Activated CD8-positive, alpha-beta memory T cell treated with anti-CD3 and anti-CD28 coated beads for 1 hour (primary cell): ENCODE measurements at places on chromosomes 4 and X.

- no peak for DNase-seq
These were observed 7.6 kb downstream of the MED14 start for GRCh38 chrX:40727581-40728252.

DNA sequence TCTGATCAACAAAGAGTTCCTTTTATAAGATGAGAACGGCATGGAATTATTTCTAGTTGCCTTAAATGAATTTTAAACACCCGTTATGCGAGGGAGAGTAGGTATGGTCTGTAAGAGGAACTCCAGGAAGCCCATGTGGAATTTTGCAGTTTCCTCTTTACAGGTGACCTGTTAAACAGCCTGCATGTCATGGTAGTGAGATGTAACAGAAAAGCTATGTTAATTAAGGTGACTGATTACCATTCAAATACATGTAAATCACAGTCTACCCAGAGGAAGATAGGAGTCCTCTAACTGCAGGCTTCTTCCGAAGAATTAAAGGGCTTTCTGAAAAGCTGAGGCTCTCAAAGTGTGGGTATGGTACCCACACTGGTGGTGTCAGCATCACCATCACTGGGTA, 163.6 kb downstream of the CBR4 start:
- no peak for DNase-seq

GRCh38 chrX:129940721-129941120, 34.8 kb downstream of the UTP14A start:
- no peak for DNase-seq

GRCh38 chr4:88320224-88320779, 35.9 kb upstream of the PPM1K start:
- no peak for DNase-seq

- DNase-seq, result no peak
These were observed 734.1 kb downstream of the ADGRL3 start for GRCh38 chr4:61934198-61934597.

DNA sequence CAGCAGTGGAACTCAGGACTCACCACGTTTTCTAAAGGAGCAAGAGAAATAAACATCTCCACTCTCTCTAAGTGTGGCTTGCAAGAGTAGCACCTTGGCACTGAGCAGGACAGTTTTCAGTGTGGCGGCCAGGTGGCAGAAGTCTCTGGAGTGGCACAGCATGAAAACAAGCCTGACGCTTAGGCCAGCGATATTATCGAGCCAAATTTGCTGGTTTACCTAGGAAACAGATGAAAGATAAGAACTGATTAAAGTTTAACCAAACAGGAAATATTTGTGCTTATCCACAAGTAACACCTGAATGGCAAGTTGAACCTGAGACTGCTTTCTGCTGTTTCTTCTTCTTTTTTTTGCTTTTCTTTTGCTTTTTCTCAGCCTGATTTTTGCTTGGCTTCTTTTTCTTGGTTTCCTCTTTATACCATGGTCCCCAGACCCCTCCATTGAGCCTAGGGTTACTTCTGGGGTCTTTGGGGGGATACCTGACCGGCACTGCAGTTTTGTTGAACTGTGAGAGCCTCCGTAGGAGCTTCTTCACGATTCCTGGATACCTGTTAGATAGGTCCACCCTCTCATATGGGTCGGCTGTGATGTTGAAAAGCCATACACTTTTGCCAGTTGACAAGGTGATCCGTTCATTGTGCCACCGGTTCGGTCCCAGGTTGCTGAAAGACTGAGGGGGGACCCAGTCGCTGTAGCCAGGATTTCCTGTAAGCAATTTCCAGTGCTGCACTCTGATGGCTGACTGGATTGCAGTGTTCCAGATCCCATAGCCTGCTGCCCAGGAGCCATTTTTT, 77.3 kb downstream of the ARSJ start:
- peak; percentile 23 for DNase-seq

DNA sequence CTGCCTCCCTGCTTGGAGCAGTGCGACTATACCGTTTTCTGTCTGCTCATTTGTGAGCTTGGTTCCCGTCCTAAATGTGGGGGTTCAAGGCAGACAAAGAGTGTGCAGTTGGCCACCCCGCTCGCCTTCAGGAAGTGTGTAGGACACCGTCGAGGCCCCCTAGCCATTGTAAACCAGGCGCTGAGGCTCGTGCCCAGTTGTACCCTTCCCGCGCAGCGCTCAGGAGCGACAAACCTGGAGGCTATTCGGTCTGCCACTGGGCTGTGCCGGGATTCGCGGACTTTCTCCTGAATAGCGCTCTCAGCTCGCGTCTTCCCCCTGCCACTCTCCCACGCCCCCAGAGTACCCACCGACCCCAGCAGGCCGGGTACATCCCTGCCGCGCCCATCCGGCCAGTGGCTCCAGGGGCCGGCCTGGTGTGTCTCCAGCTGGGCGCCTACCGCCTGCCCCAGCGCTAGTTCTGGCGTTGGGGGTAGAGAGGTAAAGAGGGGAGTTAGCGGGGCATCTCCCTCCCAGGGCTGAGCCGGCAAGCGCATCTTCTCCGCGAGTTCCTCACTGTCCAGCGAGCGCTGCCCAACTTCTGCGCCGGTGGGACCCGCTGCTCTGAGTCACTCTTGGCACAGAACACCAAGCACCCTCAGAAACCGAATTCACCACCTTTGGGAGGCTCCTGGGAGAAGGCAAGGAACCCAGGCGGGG, 880 bp upstream of the LONRF3 start:
- DNase-seq, result no peak

DNA sequence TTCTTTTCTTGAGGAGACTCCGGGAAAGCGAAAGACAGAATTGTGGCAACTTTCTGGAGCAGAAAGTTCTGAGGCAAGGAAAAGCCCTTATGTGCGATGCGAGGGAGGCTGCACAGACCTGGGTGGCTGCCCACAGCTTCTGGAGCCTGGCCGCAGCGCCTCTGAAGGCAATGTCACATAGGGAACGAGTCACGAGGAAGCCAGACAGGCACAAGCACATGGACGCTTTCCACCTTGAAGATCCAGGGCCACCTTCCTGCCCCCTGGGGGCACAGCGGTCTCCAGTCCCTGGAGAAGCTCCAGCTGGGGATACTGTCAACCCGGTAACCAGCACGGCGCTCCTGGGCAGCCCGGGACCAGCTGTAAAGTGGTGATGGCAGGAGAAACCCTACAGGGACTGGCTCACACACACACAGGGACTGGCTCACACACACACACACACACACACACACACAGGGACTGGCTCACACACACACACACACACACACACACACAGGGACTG, 69.8 kb downstream of the MTNR1A start:
- no peak for DNase-seq

GRCh38 chr4:151043803-151044515, 28.9 kb upstream of the LRBA start:
- DNase-seq, result no peak

DNA sequence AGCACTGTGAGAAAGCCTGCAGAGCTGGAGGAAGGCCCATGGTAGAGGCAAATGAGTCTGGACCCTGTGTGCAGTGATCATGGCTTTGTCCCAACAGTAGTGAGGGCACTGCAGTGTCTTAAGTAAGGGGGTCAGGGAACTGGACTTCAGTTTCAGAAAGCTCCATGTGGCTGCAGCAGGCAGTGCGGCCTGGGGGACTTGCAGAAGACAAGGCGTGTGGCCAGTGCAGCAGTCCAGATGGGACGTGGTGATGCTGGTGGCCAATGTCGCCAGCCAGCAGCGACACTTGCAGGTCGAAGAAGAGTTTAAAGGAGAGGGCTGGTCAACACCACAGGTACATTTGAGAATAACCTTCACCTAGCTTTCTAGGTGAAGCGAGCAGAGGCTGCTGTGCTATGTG, 113.4 kb downstream of the ZNF827 start:
- DNase-seq, result no peak

- no peak for DNase-seq
These were observed 17.3 kb downstream of the HTRA3 start for GRCh38 chr4:8286719-8287342.

GRCh38 chrX:22090181-22090580, 58.1 kb downstream of the PHEX start:
- DNase-seq, result no peak

GRCh38 chr4:147597561-147597960, 19.6 kb upstream of the TMEM184C start:
- no peak for DNase-seq

DNA sequence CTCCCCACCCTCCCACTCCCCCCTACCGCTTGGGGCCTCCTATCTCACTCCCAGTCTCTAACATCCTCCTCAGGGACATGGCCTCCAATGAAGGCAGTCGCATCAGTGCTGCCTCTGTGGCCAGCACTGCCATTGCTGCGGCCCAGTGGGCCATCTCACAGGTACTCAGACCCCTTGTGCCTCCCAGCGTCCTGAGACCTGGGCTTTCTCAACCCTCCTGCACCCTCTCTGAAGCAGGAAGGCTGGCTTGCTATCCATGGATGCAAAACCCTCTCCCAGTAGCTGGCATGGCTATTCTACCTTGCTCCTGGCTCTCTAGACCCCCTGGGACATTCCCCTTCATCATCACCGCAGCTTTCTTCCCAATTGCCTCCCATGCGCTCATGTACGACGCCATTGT, 13.3 kb upstream of the UBA1 start:
- no peak for DNase-seq

- no peak for DNase-seq
These were observed 694 bp downstream of the TBL1X start for GRCh38 chrX:9465380-9466123.

GRCh38 chr4:83036991-83037665, 2.1 kb downstream of the COPS4 start:
- DNase-seq, result no peak

DNA sequence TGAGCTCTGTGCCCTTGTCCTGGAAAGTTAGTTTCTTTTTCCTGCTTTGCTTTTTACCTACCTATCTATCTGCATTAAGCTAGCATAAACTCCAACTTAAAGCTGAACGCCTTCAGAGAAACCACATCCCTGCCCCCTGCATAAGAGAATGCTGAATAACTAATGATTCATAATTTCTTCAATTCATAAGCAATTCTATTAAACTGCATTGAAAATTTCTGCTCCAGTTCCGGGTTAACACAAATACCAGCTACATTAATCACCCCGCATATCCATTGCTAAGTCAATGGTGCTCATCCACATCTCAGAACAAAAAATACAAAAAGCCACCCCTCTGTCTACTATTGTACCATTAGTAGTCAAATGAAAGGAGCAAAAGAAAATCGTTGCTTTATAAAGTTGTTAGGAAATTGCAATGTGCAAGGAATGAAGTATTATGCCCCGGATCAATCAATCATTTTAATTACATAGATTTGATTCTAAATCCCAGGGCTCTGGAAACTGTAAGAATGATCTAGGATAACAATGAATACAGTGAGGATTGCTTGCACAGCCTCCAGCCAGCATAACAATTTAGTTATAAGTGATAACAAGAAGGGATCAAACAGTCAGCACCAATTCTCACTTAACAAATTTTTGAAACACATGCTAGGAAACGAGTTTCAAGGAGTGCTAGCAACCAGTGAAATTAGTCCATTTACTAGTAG, 106.8 kb downstream of the ELOVL6 start:
- DNase-seq, result no peak

DNA sequence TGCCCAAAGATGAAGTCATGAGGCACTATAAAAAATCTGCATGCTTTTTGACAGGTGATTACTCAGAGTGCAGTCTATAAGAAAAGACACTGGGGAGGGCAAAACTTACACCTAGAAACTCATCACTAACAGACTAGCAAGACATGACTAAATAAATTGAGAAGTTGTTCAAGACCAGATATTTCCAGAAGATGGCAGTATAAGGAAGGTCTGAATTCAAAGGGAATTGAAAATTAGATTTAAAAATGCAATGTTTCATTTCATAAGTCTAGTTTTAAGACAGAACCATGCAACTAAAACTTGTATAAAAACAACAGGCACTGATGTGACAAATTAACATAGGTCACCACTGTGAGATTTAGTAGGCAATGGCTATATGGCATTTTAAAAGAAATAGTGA, 232.5 kb upstream of the POF1B start:
- no peak for DNase-seq

DNA sequence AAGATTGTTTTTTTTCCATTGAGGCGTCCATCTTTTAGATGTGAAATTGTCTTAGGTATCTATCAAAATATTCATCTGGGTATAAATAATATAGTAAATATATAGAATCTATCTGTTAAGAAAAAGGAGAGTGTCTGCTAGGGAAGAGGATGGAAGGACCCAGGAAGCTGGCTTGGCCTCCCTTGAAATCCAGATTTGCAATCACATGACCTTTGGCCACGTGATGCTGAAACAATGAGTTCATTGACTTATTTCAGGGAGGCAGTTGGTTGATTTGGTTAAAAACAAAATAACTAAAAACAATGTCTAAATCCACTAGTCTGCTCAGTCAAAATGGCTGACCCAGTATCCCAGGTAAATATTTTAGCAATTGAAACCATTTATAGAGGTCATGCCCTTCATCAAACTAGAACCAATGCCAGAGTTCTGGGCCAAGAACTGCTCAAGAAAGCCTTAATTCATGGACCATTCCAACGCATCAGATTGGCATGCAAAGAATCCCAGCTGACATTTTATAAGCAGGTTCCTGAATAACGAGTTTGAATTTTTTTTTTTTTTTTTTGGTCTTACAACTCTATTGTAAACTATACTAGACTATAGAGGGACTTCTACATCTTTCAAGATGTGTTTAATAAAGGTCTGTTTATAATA, 172.7 kb downstream of the MID1 start:
- no peak for DNase-seq

- no peak for DNase-seq
These were observed 57.0 kb downstream of the MAPK10 start for GRCh38 chr4:86302830-86303229.

GRCh38 chr4:83207497-83208101, 77.0 kb downstream of the COQ2 start:
- DNase-seq, result no peak

GRCh38 chr4:84099599-84099998, 399.5 kb downstream of the NKX6-1 start:
- DNase-seq, result no peak

DNA sequence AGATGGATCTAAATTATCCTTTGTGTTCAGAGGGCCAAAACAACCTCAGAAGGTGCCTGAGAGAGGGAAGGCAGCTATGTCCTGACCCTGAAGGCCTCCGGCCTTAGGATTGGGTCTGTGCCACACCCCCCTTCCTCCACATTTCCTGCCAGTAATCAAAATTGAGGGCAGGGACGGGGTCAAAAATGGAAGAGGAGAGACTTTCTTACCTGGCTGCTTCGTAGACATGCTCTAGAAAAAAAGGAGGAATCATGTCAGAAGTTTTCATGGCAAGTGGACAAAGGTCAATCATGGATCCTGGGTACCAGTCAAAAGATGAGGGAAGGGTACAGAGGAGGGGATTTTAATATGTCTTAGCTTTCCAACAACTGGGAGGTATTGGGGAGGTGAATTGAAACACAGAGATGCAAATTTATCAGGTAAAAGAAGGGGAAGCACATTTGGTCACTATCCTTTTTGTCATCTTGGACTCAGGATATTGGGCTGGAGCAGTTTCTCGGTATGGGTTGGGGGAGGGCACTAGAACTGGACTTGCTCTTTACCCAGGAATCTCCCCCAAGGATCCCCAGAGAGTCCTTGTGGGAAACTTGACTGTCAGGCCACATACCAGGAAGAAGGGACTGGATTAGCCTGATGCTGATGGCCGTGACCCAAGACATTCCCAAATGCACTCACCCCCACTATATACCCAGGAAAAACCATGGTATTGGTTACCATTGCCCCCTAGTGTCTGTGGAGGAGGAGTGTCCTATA, 17.1 kb downstream of the VSIG4 start:
- DNase-seq, result no peak

GRCh38 chr4:8409264-8410065, 31.1 kb downstream of the ACOX3 start:
- DNase-seq, result peak; percentile 46

- no peak for DNase-seq
These were observed 57.4 kb downstream of the GATB start for GRCh38 chr4:151703401-151703800.

GRCh38 chr4:185886832-185887524, 75.0 kb upstream of the SORBS2 start:
- DNase-seq, result no peak

- DNase-seq, result no peak
These were observed 299.5 kb upstream of the HAND2 start for GRCh38 chr4:173829565-173829964.
